ENCODE measurements at places on chromosomes 16 and 17.

DNA sequence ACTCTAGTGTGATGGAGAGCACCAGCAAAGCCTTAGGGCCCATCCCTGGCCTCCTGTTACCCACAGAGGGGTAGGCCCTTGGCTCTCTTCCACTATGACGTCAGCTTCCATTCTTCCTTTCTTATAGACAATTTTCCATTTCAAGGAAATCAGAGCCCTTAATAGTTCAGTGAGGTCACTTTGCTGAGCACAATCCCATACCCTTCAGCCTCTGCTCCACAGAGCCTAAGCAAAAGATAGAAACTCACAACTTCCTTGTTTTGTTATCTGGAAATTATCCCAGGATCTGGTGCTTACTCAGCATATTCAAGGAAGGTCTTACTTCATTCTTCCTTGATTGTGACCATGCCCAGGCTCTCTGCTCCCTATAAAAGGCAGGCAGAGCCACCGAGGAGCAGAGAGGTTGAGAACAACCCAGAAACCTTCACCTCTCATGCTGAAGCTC, at the start of gene CCL8:
Gene CCL8 (plus strand): TSS at position 397 of the 445 bp plus-strand sequence. CDS start 67 bp downstream, outside the sequence.
- no peak for DNase-seq

GRCh38 chr16:57373117-57373947, 1.0 kb downstream of the CX3CL1 start:
- DNase-seq = no peak

DNA sequence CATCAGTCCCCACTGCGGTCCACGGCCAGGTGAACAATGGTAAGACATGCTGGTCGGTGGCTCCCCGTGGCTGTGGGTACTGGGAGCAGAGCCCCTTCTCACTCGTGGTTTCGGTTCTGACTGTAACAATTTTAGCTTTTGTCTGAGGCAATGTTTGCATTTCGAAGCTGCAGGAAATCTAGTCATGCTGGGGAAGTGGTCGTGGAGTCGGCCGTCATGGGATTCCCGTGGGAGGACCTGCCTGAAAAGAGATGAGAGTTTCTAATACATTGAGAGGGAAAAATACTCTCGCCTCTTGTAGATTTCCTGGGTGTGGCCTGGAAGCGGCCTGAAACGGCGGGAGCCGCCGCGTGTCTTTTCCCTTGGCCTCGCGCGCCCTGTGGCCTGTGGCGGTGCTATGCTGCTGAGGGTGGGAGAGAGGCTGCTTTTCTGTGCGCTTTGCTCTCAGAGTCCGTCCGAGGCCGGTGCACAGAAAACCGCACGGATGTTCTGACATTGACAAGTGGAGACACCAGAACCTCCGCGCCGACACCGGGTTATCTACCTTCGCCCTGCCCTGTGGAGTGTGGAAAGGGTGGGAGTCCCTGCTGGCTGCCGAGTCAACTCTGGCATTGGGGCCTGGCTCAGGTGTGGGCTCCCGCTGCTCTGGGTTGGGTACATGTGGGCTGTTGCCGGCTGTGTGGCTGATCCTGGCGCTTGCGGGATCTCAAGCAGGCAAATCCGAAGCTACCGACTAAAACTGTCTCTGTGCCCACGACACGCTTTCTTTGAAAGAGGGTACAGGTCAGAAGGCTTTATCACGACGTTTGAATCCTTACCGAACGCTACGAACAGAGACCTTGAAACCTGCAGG, 60.8 kb downstream of the WDR45B start:
- no peak for DNase-seq

DNA sequence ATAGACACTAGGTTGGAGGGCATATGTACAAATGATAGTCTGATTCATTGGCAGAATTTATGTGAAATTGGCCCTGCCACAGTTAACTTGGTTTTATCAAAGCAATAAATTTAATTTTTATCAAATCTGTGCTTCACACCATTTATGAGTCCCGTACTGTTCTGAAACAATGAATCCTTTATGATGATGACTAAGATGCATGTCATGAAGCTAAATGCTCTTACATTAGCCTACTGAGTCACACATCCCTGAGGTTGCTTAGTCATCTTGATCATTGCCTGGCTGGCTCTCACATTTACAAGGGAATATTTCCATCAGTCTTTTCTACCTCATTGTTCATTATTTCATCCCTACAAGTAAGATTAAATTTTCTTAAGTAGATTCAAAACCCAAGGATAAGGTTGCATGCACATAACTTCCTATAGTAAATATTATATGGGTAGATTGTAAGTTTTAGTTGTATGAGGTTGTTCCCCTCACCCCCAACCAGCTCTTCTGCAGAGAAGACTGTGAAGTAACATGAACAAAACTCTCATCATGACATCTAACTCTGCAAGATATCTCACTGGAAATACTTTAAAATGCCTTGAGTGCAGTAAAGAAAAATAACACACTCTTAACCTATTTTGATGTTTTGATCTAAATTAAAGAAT, 170.7 kb downstream of the CYB561 start:
- DNase-seq = no peak

GRCh38 chr16:74226338-74226954, 70.2 kb upstream of the PSMD7 start:
- DNase-seq = no peak

DNA sequence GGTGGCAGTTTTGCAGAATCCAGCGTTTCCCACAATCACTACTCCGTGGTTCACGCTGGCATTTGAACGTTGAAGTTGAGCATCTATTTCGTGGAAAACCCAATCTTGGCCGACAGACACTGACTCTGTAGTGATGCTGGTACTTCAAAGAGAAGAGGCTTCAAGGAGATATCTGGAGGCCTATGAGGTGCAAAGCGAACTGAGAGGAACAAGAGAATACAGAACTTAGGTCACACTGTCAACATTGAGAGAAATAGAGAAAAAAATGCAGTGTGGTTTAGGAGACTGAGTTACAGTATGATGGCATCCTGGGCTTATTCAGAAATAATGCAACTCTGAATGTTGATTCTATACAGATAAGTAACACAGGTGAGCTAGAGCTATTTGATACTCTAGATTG, 16.0 kb downstream of the CCL16 start:
- DNase-seq = no peak

- DNase-seq = no peak
Measured at GRCh38 chr17:45246861-45247428, 14.9 kb downstream of the SPATA32 start.

- DNase-seq = no peak
Measured at GRCh38 chr17:4519361-4519788, 20.7 kb downstream of the SPNS2 start.

DNA sequence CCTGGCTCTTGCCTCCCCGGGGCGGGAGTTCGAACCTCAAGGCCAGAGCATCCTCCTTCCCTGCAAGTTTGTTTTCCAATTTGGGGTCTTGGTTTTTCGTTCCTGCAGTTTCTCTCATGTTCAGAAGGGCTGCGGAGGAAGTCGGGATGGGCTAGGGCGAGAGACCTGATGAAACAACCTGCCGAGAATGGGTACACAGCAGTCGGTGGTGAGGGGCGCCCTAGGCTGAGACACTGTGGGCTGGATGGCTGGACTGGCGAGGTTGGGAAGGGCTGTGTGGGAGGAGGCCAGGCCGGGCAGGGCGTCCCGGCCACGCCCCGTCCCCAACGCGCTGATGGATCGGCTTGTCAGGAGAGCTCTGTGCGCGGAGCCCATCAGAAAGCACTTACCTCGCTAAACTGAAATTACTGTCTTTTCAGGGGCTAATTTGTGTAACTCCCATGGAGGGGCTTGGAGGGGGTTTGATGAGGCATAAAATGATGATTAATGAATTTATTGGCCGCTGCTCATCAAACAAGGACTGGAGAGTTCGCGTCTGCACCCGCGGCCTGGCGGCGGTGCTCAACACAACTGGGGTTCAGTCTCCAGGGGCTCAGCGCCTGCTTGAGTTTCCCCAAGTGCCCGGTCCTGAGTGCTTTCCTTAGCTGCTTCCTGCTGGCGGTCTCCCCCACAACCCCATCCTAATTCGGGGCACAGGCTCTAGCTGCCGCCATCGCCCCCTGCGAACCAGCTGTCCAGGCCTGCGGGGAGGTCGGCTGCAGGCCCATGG, 9.0 kb downstream of the IRX5 start:
- no peak for DNase-seq

GRCh38 chr17:68249354-68249765, 1.5 kb downstream of the AMZ2 start:
- DNase-seq = no peak

- DNase-seq = no peak
Measured at GRCh38 chr16:72657164-72657563, 390.8 kb downstream of the ZFHX3 start.

DNA sequence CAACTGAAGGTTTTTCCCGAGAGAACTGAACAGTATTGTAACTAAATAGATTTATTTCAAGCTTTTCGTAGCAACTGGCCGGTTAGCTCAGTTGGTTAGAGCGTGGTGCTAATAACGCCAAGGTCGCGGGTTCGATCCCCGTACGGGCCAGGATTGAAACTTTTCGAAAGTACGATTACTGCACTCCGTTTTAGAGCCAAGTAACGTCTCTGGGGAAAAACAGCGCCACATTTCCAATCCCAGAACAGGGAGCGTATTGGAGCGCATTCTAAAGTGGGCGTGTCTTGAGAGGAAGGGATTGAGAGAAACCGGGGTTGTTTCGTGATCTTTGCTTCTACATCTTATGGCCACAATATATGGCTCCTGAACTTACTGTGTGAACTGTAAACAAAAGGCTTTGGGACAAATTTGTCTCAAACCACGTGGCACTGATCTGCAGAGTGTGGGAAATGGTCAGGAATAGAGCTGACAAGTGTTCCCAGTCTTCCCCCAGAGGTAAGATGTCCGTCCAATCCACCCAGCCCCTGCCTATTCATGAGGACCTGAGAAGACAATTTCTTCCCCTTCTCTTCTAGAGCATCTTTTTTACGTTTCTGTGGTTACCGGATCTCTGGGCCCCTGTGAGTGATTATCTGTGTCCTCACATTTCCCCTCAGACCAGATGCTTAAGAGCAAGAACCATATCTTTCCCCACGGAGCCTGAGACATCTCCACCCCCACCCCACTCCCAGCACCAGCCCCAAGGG, 2.3 kb downstream of the BORCS6 start:
- DNase-seq = peak; percentile 89

DNA sequence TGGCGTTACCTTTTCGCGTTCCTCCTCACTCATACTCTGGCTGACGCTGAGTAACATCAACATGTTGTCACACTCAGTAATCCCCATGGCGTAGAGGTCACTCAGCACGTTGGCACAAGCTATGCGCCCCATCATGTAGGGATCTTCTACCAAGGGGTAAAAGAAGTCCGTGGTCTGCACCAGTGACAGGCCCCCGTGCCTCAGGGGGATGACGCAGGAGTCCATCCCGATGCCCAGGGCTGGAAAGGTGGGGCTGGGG, 596 bp downstream of the SEPHS2 start:
- no peak for DNase-seq

DNA sequence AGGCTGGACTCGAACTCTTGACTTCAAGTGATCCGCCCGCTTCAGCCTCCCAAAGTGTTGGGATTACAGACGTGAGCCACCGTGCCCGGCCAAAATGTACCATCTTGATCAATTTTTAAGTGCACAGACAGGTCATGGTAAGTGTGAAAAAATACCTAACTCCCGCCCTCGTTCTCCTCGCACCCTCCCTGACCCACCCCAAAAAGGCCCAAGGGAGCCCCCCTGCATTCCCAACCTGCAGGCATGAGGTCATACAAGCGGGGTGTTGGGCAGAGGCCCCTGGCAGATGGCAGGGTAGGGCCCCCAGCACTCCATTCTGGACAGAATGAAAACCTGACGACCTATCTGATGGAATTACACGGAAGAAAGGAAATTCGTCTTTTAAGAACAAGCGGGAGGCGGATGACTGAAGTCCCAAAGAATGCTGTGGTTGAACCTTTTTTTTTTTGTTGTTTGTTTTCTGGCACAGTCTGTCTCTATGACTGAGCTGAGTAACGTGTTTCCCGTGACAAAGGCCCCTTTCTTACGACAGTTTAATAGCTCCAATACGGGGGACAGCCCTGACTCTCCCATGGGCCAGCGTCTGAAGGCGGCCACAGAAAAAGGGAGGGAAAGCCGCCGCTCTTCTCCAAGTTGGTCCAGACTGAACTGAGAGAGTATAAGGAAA, 376.4 kb downstream of the SLC39A11 start:
- no peak for DNase-seq

GRCh38 chr17:42484304-42484703, 25.6 kb downstream of the ATP6V0A1 start:
- DNase-seq = peak; percentile 85

DNA sequence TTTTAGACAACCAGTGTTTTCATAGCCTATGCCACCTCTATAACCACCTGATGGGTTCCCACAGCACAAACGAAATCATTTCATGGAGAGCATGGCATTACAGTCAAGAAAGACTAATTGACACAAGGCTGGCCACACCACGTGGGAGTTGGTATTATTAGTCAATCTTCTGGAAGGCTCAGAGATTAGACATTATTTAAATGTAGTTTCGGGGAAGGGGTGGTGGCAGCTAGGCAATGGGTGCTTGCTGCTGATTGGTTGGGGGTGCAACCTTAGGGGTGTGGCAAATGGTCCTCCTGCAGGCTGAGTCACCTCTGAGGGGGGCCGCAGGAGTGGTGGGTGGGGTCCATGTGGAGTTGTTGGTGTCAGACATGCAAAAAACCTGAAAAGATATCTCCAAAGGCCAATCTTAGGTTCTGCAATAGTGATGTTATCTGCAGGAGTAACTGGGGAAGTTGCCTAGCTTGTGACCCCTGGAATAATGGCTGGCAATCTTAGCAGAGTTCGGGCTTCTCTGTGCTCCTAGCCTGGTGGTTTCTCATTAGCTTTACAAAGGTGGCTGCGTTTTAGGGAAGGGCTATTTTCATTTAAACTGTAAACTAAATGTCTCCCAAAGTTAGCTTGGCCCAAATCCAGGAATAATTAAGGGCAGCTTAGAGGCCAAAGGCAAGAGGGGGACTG, 4.6 kb downstream of the TEN1 start:
- DNase-seq = no peak

- DNase-seq = no peak
Measured at GRCh38 chr17:80190716-80191115, 20.9 kb downstream of the CARD14 start.

DNA sequence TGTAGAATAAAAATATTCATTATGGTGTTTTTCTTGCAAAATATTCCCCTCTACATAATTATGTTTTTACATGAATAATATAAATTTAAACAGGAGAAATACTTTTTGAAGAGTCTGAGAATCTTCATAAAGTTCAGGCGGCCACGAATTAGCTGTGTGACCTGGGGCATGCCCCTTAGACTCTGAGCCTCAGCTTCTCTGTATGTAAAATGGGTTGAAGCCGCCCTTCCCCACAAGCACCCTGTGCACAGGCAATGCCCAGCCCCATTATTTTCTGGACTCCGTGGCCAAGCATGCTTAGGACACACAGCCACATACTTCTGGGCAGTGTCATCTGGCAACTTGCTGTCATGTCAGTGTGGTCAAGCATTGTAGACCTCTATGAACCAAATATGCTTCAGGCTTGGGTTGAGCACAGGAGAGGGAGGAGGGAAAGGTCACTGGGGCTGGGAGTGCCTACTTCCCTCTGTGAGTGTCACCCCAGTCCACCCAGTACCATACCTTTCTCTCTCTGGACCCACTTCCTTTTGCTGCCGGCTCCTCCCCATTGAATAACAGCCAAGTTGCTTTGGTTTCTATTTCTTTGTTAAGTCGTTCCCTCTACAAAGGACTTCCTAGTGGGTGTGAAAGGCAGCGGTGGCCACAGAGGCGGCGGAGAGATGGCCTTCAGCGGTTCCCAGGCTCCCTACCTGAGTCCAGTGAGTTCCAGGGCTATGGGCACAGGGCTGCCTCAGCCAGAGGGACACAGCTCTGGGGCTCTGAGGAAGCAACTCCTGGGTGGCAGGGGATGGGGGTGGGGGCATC, at the start of gene LGALS9:
Gene LGALS9 (plus strand): TSS at position 582 of the 804 bp plus-strand sequence. CDS start 78 bp downstream, at position 660.
- DNase-seq = peak; percentile 29
